NCI-H2081 treated with DMSO at 0.1 percent for 48 hours (cell line): ENCODE measurements at places on chromosomes 7 and 10.
A peak's percentile ranks its signal among the peaks of the same experiment; 100 is the strongest.

GRCh38 chr10:50607356-50607925 lies 16.3 kb downstream of the SGMS1 start:
- DNase-seq = no peak

- DNase-seq = no peak
Observed at GRCh38 chr7:142799437-142799835, 28.7 kb downstream of the PRSS2 start.

DNA sequence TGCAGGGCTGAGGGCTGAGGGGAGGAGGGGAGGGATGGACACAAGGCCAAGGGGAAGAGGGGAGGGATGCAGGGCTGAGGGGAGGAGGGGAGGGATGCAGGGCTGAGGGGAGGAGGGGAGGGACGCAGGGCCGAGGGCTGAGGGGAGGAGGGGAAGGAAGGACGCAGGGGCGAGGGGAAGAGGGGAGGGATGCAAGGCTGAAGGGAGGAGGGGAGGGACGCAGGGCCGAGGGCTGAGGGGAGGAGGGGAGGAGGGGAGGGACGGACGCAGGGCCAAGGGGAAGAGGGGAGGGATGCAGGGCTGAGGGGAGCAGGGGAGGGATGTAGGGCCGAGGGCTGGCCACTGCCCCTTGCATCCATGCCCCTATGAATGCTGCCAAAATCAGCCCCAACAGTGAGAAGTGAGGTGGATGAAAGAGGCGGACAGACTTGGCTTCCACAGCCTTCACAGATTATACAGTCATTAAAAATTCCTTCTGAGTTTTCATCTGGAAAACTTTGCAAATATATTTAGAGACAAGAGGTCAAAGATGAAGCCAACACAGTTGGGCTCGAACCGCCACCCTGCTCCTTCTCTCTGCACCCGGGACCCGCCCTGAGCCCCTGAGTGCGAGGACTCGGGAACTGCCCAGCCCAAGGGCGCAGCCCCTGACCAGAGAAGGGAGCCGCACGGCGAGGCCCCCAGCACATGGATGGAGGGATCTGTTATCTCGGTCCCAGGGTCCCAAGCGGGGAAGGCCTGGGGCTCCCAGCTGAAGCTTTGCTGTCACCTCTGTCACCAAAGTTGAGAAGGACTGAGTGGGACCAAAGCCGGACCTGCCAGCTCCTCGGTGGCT lies 65.8 kb downstream of the DIP2C start:
- no peak for DNase-seq

DNA sequence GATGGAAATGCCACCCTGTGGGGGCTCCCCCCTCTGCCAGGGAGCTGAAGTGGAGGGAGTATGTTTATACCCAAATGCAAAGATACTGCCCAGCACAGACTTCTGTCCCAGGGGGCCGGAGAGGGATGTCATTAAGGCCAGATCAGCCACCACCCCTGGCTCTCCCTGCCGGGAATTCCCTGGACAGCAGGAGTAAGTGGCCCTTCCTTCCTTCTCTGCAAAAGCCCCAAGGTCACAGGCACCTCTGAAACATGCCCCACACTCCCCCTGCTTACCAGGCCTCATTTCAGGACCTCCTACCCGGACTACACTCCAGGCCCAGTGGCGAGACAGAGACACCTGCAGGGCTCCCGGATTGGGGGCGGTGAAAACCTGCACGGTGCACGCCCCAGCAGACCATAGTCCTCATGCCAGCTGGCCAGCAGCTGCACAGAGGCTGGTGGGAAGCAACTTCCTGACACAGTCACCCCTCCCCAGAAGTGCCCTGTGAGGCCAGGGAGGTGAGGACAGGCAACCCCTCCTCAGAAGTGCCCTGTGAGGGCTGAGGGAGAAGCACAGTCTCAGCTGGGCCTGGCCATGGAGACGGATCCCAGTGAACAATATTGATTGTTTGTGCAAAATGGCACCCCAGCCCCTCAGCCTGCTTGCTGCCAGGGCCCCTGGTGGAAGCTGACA lies 33.0 kb upstream of the RET start:
- no peak for DNase-seq

DNA sequence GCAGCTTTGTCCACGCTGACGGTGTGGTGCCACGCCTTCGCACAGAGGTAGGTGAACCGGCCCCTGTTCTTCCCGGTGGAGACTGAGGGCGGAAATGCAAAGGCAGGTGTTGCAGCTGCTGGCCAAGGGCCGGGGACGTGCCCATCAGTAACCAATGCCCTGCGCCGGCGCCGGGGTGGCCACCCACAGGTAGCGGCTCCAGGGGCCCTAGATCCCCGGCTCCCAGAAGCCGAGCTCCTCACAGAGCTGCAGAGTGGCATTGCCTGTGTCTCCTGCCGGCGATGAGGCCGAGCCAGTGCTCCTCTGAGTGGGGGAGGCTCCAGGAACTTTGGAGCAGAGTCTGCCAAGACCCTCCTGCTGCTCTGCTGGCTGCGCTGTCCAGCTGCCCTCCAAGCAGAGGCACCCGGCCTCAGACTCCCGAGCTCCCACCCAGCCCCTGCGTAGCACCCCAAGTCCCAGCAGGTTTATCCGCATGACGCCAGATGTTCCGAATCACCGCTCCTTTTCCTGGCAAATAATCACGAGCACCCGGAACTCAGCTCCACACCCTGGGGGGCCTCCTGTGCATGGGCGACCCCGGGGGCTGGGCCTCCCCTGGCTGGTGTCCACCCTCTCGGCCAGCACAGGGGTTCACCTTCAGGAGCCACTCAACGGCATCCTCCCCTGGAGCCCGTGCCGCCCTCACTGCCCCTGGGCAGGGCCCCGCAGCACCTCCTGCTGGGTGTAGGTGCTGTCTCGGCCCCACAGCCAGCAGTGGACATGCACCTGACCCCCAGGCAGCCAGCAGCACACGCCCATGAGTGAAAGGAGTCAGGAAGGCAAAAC lies 22.1 kb downstream of the CFAP46 start:
- DNase-seq = no peak

- no peak for DNase-seq
Observed at GRCh38 chr7:138245682-138246081, 169.4 kb downstream of the AKR1D1 start.

- no peak for DNase-seq
Observed at GRCh38 chr10:76864922-76865321, 772.7 kb downstream of the KCNMA1 start.

DNA sequence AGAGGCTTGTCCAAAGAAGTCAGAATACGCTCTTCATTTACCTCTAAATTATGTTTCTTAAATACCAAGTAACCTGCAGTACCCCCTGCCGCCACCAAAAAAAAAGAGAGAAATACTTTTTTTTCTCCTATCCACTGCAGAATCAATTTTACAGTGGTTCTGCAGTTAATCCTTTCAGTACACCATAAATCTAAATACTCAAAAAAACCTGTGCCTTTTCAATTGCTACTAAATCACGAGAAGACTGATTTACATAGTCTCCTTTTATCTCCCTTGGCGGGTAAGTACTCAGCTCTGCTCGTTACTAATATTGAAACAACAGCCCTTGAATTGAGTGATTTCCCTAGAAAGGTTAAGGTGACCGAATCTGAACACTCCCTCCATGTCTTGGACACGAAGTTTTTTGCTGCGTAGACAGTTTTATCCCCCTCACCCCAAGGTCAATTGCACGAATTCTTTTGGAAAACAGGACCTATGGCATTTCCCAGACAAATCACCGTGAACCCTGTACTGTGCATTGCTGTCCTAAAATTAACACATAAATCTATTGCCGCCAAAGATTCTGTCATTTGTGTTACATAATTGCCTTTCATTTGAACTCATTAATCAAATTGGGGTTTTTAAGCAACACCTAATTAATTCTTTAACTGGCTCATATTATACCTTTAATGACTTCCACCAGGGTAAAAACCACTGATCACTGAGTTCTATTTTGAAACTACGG lies 512 bp upstream of the VIM start:
- DNase-seq = no peak

- no peak for DNase-seq
Observed at GRCh38 chr10:33102071-33102470, 144.0 kb upstream of the ITGB1 start.

GRCh38 chr10:99700649-99701048 lies 31.3 kb downstream of the COX15 start:
- DNase-seq = no peak

DNA sequence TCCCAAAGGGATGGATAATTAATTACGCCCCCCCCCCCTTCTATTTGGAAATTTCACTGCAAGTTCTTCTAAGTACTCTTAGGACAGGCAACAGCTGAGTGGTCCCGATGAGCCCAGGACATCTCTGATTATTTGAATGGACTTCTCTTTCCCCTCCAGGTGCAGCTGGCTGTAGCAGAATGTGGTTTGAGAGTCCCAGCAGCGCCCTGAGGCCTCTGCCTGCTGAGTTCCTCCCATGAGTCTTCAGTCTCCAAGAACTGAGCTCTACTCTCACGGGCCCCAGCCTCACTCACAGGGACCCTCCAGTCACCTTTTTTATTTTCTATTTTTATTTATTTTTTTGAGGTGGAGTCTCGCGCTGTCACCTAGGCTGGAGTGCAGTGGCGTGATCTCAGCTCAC lies 63.6 kb upstream of the SFMBT2 start:
- DNase-seq = no peak

- DNase-seq = no peak
Observed at GRCh38 chr10:68560943-68561864, 1.1 kb downstream of the TET1 start.

- DNase-seq = no peak
Observed at GRCh38 chr10:102643336-102644065, 778 bp upstream of the TRIM8 start.

DNA sequence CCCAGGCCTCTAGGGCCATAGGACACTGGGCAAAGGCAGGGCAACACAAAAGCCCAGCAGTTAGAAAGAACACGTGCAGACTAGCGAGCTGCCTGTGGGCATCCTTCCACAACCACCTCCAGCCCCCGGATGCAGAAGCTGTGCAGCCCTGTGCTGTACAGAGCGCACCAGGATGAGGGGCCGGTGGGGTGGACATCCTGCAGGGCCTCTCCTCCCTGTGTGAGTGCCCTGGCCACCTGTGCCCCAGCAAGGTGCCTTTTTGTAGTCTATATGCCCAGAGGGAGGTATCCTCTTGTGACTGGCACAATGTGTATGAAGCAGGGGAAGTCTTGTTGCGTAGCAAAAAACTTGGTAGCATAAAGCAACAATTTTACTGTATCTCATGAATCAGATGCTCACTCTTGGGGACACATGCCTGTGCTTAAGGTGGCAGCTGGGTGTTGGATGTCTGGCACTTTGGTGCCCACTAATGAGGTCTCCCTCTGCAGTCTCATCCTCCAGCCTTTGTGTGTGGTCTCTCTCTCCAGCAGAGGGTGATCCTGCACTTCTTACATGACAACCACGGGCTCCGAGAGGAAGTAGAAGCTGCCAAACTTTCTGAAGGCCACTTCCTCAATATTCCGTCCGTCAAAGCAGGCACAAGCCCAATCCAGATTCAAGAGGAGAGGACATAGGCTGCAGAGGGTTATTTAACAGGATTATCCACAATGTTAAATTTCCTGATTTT lies 8.7 kb downstream of the NCAPG2 start:
- no peak for DNase-seq

GRCh38 chr10:79021948-79022499 lies 46.7 kb upstream of the ZMIZ1 start:
- DNase-seq = no peak

GRCh38 chr7:2528481-2529095 lies 9.0 kb downstream of the LFNG start:
- no peak for DNase-seq

- no peak for DNase-seq
Observed at GRCh38 chr7:100685631-100686145, 8.4 kb downstream of the GIGYF1 start.

- DNase-seq = no peak
Observed at GRCh38 chr7:27080844-27081436, 14.9 kb downstream of the HOXA1 start.

DNA sequence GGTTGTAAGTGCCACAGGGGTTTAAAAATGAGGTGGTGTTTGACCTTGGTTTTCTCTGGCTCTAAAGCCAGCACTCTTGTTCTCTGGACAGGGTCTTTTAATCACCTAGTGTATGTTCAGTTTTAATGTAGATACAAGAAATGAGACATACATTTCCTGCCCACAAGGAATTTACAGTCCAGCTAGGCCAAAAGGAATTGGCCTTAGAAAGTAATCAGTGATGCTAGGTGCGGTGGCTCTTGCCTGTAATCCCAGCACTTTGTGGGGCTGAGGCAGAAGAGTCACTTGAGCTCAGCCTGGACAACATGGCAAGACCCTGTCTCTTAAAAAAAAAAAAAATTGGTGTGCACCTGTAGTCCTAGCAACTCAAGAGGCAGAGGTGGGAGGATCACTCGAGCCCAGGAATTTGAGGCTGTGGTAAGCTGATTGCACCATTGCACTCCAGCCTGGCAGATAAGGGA lies 100.2 kb downstream of the LRMDA start:
- DNase-seq = no peak

GRCh38 chr7:153835103-153835502 lies 217.1 kb upstream of the DPP6 start:
- peak; percentile 38 for DNase-seq
